Activated CD8-positive, alpha-beta memory T cell treated with anti-CD3 and anti-CD28 coated beads for 48 hours (primary cell): ENCODE measurements at places on chromosomes 6 and 20.

- DNase-seq, result no peak
Measured at GRCh38 chr6:89500611-89501010, 67.7 kb downstream of the ANKRD6 start.

GRCh38 chr20:56363491-56363890 is 4.7 kb downstream of the FAM210B start:
- no peak for DNase-seq

GRCh38 chr6:144265061-144265357 is 20.1 kb upstream of the UTRN start:
- DNase-seq, result no peak

- DNase-seq, result no peak
Measured at GRCh38 chr6:40536442-40536841, 50.7 kb downstream of the LRFN2 start.

DNA sequence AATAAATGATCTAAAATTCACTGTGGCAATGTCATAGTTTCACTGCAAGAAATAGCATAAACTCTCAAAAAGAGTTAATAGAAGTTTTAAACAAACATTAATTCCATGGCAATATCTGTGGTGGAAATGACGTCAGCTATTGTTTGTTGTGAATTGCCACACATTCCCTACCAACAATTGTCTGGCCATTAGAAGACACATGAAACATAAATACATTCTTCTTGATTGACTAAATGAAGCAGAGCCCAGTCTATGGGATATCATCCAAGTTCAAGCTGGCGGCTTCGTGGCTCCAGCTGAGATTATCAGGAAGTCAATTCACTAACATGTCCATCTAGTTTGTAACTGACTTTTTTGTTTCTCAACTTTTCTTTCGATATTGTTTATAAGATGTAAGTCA is 369.0 kb downstream of the ARHGAP18 start:
- DNase-seq, result no peak
